ENCODE measurements at places on chromosomes 1 and 21.

DNA sequence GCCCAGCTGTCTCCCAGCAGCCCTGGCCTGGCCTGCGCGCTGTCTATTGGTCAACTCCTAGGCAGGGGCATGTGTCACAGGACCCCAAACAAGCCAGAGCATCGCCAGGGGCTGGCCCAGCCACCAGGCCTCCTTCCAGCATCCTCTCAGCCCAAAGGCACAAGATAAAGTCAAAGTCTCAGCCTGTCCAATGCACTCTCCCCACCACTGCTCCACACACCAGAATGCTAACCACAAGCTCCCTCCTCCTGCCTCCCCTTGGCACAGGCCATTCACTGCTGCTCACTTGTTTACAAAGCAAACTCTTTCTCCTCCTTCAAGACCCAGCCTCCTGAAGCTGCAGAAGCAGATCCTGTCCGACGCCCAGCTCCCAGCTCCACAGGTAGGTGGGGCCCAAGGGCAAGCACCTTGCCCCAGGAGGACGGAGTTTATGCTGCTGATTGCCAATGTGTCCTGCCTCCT is 133.4 kb downstream of the DMRTB1 start:
- DNase-seq = no peak

DNA sequence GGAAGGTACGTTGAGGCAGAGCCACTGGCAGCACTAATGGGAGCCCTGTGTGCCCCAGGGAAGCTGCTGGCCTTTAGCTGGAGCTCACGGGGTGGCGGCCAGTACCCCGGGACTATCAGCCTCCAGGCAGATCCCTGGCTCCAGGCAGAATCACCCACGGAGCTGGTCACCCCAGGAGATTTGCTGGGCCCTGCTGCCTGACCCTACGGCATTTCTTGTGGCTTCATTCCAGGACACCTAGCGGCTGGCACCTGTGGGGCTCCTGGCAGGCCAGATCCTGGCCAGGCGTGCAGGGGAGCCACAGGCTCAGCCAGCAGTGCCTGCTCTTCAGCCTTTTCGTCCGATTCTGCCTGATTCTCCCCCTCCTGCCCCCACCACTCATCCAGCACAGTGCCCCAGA is 7.1 kb downstream of the PADI1 start:
- DNase-seq = no peak

- DNase-seq = no peak
These were observed 903.9 kb upstream of the ADGRL2 start for GRCh38 chr1:80896781-80897356.

GRCh38 chr1:24384251-24385090 is 29.1 kb downstream of the STPG1 start:
- DNase-seq = peak; percentile 69

GRCh38 chr1:176963181-176963580 is 201.3 kb downstream of the ASTN1 start:
- no peak for DNase-seq

GRCh38 chr21:44886113-44887075 is 12.9 kb upstream of the PTTG1IP start:
- DNase-seq = no peak

DNA sequence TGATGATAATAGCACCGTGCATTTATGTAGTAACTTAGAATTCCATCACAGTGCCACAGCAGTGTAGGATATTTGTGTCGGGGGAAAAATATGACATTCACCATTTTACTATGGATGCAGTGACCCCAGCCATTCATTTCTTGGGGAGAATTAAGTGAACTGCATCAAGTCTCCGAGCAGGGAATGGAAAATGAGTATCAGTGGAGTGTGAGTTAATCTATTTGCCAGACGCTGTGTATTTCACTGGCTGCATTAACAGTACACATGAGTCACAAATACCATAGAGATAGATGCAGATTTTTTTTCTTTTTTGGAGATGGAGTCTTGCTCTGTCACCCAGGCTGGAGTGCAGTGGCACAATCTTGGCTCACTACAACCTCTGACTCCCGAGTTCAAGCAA is 33.8 kb upstream of the SLC45A1 start:
- no peak for DNase-seq
